SJCRH30 (cell line): ENCODE measurements at places on chromosomes 13 and 19. TPM values are rescaled to one million over a fixed set of nuclear protein-coding genes. Genes with fewer than 3 reads are reported as not detected.

Gene C2CD4C
- 0.51 and 0.73 TPM in 2 replicates for total RNA-seq

Gene OLFM4
- total RNA-seq: 1.1 TPM in 2 replicates

Gene ZNF700
- total RNA-seq: 16.2 and 19.6 TPM in 2 replicates

Gene ZNF419
- total RNA-seq: 9.4 and 12.3 TPM in 2 replicates

Gene ZNF8
- 12.7 and 13.4 TPM in 2 replicates for total RNA-seq

Gene ZNF441
- total RNA-seq: 6.0 and 6.2 TPM in 2 replicates

Gene SHANK1
- not detected in 2 replicates for total RNA-seq

Gene EID2B
- 6.3 and 9.1 TPM in 2 replicates for total RNA-seq

Gene FXYD1
- total RNA-seq: not detected in 2 replicates

Gene PSG6
- total RNA-seq: not detected in 2 replicates
